ENCODE measurements at places on chromosomes 6 and 20. TPM values are rescaled to one million over a fixed set of nuclear protein-coding genes. Genes with fewer than 3 reads are reported as not detected.
A peak's percentile ranks its signal among the peaks of the same experiment; 100 is the strongest.

GRCh38 chr6:81984599-81984998 lies 232.1 kb upstream of the TENT5A start:
- DNase-seq: no peak

The RFX6 gene
- polyA plus RNA-seq: 0.06 TPM

- DNase-seq: no peak
These were observed 263.2 kb upstream of the RNF217 start for GRCh38 chr6:124699038-124699437.

GRCh38 chr20:13412806-13413445 lies 191.9 kb downstream of the ISM1 start:
- no peak for DNase-seq

The MICB gene
- polyA plus RNA-seq: 2.3 TPM

DNA sequence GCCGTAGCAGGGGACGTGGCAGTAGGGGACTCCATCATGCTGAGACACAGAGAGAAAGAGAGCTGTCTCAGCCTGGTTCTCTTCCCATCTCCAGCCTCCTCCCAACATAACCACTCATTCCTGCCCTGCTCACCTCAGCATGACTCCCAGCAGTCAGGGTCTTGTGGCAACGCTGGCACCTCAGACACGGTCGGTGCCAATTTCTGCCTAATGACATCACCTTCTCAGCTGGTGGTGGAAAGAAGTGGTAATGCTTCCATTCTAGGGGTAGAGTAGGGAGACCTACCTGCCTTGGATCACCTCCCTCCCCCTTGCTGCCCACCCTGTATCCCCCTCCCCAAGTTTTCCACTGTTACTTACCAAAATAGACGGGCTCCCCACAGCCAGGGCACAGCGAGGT lies 2.5 kb downstream of the CRIP3 start:
- DNase-seq: no peak

- no peak for DNase-seq
These were observed 76.8 kb downstream of the CNKSR3 start for GRCh38 chr6:154433477-154434241.

- no peak for DNase-seq
These were observed 39.9 kb downstream of the AFDN start for GRCh38 chr6:167866642-167867041.

GRCh38 chr6:139448998-139449610 lies 74.7 kb upstream of the CITED2 start:
- no peak for DNase-seq

DNA sequence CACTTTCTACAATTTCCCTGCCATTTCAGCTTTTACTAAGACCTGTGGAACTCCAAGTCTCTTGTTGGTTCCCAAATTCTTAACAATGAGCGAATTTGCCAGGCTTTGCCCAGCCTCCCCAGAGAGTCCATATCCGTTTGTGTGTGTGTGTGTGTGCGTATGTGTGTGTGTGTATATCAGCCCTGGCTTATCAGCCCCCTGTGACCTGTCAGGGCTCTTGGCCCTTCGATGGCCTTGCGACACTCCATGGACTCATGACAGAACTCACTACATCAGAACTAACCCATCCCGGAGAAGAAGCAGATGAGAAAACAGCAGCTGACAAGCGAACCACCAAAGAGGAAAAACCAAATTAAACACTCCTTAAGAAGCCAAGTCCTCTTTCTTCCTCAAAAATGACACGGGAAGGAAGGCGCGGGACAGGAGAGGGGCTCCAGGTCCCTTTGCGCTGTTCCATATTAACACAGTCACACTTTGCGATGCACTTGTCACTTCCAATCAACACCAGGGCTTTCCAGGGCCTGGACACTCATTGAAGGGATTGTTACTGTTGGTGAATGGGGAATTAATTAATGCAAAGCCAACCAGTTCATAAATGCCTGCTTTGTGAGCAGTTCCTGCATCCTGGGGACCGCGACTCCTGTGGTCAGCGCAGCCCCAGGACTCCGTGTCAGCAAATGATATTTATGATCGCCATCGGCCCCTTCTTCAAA lies 524.0 kb downstream of the CD83 start:
- DNase-seq: no peak

DNA sequence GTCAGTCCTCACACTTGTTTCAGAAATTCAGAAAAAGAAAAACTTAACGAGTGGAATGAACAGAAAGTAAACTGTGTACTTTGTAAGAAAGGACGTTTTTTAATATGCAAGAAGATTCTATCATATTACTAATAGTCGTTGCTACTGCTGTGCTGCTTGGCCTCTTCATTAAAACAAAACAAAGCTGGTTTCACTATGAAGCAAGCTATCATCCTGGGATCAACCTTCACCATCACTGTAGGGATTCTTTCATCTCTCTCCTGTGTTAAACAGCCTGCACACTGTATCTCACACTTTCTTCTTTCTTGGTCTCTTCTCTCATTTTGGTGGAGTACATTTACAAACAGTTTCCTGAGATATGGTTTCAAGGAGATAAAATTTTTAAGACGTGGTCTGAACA lies 284.2 kb downstream of the BTBD9 start:
- no peak for DNase-seq

DNA sequence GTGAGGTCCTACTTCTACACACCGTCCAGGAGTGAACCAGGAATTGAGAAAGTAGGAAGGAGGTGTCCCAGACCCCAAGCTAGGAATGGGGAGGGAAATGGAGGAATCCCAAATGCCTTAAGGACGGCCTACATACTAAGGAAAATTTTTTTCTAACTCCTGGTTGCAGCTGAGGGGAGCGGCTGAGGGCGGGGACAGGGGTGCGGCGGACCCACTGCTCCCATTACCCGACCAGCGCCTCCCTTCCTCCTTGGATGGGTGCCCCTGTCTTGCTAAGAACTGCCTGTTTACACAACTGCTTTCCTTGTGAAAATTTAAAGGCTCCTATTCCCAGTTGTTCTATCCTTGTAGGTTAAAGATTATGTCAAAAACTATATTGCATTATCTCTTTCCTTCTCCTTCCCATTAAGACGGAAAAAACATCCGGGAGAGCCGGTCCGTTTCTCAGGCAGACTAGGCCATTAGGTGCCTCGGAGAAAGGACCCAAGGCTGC lies 699 bp upstream of the HSPA1B start:
- DNase-seq: peak; percentile 55

DNA sequence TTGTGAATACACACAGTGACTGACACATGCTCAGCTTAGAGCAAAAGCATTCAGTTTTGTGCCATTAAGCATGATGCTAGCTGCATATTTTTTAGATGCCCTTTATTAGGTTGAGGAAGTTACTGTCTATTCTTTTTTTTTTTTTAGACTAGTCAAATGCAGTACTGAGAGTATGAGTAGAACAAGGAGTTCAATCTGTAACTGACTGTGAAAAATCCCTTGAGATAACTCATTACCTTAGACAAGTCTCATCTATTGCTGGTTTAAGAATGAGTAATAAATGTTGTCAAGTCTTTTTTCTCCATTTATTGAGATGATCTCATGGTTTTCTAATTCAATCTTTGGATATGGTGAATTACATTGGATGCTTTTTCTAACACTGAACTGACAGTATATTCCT lies 23.2 kb downstream of the AHI1 start:
- no peak for DNase-seq

Measured in left renal pelvis (tissue), 4 donors.